ENCODE measurements at places on chromosomes 11 and 22.
A peak's percentile ranks its signal among the peaks of the same experiment; 100 is the strongest.

GRCh38 chr11:86760577-86760976 lies 39.8 kb upstream of the PRSS23 start:
- DNase-seq, result no peak

GRCh38 chr22:31084811-31085492 lies 3.8 kb downstream of the SMTN start:
- DNase-seq, result peak; percentile 90

DNA sequence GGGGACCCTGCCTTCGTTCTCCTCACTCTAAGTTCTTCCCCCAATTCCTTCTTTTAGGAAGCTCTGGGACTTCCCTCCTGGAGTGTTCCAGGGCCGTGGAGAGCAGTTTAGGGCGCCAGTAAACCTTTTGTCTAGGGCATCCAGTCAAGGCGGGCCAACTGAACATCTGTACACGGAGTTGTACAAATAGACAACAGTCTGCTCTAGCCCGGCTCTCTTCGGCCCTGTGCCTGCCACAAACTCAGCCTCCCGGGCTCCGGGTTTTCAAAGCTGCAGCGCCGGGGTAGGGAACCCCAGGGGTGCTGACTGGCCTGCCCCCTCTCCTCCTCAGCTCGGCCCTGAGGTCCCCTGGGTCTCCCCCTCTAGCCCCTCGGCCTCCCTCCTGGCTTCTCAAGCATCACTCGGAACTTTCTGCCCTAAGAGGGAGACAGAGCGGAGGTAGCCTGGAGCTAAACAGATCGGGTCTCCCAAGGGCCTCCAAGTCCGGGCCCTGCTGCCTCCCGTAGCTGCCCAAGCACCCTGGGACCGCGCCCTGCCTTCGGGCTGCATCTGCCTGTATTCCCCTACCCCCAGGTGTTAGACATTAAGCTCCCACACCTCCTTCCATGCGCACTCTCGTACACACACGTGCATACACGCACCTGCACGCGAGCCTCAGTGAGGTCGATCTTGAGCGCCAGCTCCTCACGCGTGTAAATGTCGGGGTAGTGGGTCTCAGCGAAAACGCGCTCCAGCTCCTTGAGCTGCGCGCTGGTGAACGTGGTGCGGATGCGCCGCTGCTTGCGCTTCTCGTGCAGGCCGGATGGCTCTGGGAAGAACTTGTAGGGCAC lies 3.3 kb downstream of the PHOX2A start:
- no peak for DNase-seq

DNA sequence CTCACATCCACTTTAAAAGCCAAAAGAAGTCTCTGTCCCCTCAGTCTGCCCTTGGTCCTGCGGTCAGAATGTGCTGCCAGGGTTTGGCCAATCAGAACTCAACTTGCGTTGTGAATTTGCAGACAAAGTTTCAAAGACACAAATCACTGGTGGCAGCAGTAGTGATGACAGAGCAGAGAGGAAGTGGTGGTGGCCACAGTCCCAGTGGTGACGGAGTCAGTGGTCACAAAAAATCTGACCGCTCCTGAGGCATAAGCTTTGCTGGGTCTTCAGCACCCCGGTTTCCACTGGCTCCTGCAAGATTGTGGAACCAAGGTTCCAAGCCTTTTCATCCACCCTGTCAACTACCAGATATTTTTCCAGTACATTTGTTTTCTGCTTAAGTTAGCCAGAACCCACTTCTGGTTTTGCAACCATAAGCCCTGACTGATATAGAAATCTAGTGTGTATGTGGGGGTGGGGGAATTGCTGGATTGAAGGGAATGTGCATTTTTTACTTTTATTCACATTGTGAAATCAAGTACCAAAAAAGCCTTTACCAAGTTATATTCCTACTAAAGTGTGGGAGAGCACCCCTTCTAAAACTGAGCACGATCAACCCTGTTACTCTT lies 112.3 kb downstream of the TMPRSS5 start:
- DNase-seq, result no peak

DNA sequence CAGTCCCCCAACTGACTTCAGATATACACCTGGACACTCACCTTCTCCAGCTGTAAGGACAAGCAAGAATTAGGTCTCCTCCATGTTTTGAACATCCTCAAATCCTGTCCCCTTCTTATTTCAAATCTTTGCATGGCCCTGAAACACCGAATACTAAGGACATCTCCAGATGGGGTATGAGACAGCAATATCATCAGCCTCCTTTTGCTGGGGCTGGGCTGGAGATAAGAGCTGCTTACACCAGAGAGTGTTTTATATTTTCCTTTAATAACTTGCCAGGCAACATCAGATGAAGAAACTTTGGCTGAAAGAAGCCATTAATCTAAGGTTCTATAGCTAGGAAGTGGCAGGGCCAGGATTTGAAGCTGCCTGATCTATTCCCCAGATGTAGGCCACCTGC lies 21.6 kb downstream of the TUG1 start:
- DNase-seq, result no peak

GRCh38 chr22:21865041-21865440 lies 2.4 kb downstream of the MAPK1 start:
- no peak for DNase-seq

GRCh38 chr11:28798286-28798685 lies 690.1 kb downstream of the METTL15 start:
- no peak for DNase-seq

GRCh38 chr11:133951327-133952198 lies 5.2 kb downstream of the IGSF9B start:
- DNase-seq, result no peak

DNA sequence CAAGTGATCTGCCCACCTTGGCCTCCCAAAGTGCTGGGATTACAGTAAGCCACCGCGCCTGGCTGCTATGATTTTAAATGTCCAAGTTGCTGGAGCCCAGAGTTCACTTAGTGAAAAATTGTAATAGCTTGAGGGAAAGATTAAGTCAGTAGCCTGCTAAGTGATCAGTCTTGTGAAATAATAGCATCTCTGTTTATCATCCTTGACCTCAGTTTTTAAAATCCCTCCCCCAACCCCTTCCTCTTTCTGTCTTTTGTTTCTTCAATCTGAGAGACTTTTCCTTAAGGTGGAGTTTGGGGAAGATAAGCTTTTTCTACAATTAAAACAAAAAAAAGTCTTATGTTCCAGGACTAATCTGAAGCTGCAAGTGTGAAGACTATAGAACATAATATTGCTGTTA lies 6.4 kb downstream of the HIPK3 start:
- DNase-seq, result no peak

DNA sequence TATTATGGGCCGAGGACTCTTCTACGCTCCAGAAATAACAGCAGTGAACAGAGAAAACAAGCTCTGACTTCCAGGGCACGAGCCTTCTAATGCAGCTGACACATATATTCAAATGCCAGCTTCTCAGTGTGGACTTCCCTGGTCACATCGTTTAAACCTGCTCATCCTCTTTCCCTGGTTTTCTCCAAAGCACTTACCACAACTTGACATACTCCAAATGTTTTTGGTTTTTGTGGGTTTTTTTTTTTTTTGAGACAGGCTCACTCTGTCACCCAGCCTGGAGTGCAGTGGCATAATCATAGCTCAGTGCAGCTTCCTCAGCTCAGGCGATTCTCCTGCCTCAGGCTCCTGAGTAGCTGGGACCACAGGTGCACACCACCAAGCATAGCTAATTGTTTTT lies 105.5 kb downstream of the MICAL3 start:
- peak; percentile 15 for DNase-seq

- DNase-seq, result no peak
Observed at GRCh38 chr11:119772076-119772475, 43.1 kb upstream of the NECTIN1 start.

- DNase-seq, result no peak
Observed at GRCh38 chr22:17905445-17905844, 118.9 kb downstream of the MICAL3 start.

DNA sequence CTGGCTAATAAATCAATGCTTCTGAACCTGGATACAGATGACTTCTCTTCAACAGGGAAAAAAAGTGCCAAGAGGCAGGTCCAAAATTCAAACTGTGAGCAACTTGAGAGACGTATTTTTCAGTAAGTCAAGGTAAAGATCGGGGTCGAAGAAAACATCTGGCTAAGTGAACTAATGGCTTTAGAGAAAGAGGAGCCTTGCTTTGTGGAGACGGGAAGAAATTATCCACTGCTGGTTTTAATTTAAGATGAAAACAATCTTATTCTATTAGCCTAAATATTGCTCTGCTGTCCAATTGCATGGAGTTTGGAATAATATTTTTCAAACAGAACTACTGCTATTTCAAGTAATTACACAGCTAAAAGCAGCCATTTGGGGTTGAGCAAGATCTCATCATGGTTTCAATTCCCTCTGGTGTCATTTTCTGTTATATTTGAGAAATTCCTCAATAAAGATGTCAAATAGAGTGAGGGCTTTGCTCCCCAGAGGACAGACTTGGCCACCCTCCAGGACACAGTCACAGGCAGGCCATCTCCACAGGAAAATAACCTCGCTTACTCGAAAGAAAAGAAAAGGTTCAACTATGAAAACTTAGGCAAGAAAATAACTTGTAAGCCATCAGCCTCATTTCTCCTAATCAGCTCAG lies 29.8 kb downstream of the SCUBE1 start:
- DNase-seq, result no peak

- DNase-seq, result no peak
Observed at GRCh38 chr11:66454247-66454646, 12.5 kb upstream of the PELI3 start.

- no peak for DNase-seq
Observed at GRCh38 chr11:78359921-78360320, 57.7 kb downstream of the GAB2 start.

DNA sequence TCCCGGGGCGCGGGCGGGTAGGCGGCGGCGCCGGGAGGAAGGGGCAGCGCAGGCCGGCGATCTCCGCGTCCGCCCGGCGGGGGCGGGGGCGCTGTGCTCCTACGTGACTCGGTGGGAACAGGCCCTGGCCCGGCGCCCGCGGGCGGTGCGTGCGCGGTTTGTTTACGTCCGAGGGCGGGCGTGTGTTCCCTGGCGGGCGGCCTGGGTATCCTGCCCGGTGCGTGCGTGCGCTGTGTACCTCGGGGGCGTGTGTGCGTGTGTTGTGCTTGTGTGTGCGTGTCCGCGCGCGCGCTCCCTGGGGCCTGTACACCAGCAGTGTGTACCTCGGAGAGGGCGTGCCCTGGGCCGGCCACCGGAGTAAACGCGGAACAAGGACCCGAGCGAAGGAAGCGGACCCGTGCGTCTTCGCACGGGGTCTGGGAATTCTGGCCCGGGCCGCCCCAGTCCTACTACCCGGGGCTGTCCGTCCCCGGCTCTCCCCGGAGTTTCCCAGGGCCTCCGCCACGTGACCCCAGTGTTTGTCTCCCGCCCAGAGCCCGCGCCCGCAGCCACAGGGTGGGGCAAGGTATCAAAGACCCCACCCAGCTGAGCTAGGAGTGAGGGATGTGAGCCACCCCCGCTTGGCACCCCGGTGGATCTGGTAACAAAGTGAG lies 769 bp downstream of the MAFF start:
- peak; percentile 73 for DNase-seq

- DNase-seq, result no peak
Observed at GRCh38 chr11:79461144-79461543, 20.3 kb upstream of the TENM4 start.

DNA sequence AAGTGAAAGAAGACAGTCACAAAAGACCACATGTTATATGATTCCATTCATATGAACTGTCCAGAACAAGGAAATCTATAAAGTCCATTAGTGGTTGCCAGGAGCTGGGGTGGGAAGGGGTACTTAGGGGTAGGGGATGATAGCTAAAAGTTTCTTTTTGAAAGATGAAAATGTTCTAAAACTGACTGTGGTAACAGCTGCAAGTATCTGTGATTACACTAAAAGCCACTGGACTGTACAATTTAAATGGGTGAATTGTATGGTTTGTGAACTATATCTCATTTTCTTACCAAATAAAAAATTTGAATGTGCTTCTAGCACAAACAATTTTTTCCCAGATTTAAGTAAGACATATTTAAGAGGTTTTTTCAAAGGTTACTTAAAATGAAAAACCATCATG lies 22.1 kb downstream of the CHKA start:
- DNase-seq, result no peak

- DNase-seq, result peak; percentile 81
Observed at GRCh38 chr11:9861860-9862725, 198.2 kb downstream of the SWAP70 start.

- DNase-seq, result no peak
Observed at GRCh38 chr11:115769891-115770290, 265.7 kb upstream of the CADM1 start.

GRCh38 chr11:68370211-68371111 lies 58.1 kb downstream of the LRP5 start:
- DNase-seq, result peak; percentile 76

DNA sequence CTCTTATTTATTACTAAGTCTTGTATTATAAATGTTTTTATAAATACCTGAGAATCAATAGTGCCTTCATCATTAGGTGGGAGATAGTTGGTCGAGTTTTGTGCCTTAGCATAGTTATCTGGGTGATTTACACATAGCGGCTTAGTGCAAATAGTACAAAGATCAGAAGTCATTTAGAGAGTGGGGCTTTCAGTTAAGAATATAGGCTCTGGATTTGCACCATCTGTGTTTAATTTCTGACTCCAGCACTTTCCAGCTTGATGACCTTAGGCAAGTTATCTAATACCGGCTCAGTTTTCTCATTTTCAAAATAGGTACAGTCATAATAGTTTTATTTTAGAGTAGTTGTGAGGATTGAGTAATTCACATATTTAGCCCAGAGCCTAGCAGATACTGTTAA lies 26.4 kb downstream of the PDE3B start:
- DNase-seq, result no peak

DNA sequence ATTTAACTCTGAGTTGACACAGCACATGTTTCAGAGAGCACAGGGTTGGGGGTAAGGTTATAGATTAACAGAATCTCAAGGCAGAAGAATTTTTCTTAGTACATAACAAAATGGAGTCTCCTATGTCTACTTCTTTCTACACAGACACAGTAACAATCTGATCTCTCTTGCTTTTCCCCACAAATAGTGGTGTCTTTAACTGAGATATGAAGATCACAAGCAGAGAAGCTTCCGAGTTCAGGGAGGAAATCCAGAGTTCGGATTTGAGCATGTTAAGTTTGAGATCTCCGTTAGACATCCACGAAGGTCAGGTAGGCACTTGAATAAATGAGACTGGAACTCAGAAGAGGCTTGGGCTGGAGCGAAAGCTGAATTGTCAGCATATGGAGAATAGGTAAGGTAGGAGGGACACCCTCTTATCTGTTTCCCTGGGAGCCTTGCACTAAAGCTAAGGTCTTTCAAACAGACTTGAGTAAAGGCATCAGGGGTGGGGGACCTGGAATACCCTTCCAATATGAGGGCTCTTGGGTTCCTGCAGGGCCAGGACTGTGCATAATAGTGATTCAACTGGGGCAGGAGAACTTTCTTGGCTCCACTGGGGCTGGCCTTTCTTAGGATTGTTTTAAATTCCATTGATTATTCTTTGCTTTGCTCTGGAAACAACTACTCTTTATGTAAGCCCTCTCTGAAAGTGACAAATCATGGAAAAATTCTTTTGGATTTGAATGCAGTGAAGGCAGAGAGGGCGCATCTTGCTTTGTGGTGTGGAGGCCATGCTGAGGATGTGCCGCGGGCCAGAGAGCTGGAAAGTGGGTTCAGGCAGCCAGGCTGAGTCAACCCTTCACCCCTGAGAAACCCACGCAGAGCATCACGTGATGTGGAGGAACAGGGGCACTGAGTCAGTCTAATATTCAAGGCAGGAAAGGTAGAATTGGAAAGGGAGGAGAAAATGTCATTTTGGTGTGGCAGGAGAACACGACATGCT lies 62.7 kb upstream of the AMPD3 start:
- DNase-seq, result no peak

Measured in Peyer's patch (tissue), 4 donors.